ENCODE measurements at places on chromosomes 5 and 9.

DNA sequence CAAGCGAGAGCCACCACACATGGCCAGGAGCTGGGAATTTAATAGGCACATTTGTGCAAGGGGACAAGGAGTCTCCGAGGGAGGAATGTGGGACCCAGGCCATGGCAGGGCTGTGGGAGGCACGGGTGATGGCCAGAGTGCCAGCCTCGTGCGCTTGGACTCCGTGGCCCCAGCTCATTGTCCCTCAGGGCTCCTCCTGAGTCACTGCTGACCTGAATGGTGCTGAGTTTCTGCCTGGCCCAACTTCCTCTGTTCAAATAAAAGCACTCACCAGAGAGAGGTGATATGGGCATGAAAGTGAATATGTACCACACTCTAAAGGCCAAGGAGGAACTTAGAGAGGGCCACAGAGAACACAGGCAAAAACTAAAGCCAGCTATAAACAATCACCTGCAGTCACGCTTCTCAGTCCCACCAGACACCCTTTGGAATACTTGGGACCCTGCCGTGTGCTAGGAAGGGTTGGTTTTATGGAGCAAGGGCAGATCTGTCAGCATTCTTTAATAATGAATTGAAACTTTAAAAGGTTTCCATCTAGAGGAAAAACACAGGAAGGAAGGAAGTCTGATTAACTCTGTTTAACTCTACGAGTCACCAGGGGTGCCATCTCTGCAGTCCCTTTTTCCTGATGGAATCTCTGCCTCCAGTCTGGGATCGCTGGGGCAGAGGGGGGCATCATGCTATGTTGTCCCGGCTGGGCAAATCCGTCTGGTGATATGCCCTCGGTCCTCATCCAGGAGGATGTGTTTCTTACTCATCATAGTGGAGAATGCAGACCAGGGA is 25.1 kb upstream of the UBE2QL1 start:
- no peak for DNase-seq

- DNase-seq, result no peak
Measured at GRCh38 chr5:78472469-78473106, 112.2 kb downstream of the SCAMP1 start.

GRCh38 chr5:14206028-14206725 is 63.0 kb downstream of the TRIO start:
- no peak for DNase-seq

DNA sequence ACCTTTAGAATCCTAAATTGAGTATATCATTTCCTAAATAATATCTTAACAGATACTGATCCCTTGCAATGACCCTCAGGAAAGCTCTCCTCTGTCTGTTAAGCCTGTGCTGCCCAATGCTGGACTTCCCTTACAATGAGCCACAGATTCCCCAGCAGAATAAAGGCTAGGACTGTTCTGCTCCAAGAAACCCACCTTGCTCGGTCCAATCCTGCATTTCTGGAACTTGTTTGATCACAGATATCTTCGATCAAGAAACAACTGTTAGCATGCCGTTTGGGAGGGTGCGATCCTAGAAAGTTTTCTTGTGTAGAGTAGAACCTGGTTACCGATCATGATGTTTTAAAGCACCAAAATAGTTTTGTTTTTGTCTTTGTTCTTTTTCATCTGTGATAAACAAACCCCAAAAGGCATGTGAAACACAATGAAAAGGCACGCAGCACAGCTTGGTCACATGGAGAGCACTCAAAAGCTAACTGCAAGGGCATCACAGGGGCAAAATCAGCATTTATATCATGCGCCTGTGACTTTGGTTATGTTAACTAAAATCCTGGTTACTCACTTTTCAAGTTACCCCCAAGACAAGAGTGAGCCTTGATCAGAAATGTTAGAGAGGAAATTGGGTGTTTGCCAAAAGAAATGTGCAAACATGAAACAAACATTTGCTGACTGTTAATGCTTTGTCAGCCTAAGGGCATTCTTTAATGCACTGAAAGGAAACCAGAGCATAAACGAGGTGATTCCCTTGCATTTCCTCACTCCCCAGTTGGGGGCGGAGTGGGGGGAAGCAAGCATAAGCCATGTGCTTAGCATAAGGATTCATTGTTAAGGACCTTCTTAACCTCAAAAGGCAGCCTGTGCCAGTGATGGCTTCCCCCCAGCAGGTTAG is 61.9 kb upstream of the ADAMTS16 start:
- peak; percentile 4 for DNase-seq

GRCh38 chr5:31530541-31531265 is 1.2 kb downstream of the DROSHA start:
- DNase-seq, result peak; percentile 71

- DNase-seq, result no peak
Measured at GRCh38 chr5:104266161-104266560, 703.6 kb upstream of the NUDT12 start.
